ENCODE measurements at places on chromosomes 2 and 18. TPM values are rescaled to one million over a fixed set of nuclear protein-coding genes. Genes with fewer than 3 reads are reported as not detected.

- no peak for DNase-seq
Measured at GRCh38 chr18:24189007-24189528, 50.2 kb downstream of the CABYR start.

GRCh38 chr2:55948176-55948923 lies 24.8 kb upstream of the EFEMP1 start:
- DNase-seq: no peak

DNA sequence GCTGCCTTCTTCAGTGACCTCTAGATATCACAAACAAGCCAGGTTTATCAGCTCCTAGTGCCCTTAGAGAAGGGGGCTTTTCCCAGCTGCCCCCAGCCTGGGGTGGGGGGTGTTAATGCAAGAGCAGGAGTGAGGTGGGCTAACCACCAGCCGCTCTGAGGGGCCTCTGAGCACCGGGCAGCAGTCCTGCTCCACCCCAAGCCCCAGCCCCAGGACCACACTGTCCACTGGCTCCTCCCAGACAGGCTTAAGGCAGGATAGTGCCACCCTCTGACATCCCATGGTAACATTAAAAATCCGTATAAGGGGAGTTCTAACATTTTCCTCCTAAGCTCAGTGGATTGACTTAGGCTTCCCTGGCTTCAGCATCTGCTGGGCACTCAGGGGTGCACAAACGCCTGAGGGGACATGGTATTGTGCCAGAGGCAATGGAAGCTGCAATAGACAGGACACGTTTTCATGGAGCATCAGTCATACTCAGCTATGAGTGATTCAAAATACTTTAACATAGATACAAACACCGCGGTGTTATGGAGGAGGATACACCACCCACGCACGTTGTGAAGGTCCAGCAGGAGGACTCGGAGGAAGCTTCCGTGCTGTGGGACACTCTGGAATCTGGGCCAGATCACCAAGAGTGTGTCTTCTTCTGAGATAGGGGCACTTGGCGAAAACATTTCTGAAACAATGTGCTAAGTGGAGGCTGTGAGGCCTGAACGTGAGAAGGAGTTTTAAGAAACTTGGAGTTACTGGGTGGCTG lies 112.7 kb upstream of the EPC2 start:
- no peak for DNase-seq

DNA sequence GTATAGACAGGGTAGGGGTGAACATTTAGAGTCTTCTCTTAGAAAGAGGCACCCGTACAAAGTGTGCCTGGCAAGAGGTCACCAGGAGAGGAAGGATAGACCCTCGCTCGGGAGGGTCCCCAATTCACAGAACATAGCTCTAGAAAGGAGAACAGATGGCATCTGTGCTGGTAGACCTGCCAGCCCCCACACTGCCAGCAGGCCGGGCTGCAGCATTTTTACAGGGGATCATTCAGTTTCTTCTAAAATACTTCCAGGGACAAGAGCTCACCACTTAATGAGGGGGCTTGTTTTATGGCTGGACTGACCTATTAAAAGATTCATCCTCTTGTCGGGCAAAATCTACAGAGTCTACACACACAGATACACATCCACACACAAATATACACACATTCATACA lies 149.9 kb downstream of the SEPTIN10 start:
- DNase-seq: peak; percentile 13

DNA sequence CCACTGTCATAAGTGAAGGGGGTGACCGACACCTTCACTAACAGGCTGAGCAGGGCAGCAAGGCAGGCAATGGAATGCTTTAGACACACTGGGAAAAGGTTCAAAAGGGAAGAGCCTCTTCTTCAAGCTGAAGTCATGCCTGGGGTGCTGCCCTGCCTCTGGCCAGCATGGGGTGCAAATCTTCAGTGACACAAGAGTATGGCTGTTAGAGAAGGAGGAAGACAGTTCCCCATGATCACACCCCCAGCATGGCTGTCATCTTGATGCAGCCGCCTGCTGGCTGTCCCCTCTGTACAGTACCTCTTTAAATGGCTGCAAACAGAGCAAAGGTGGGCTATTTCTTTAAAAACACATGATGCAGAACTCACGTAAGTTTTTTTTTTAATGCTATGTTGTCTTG lies 71.9 kb downstream of the INPP4A start:
- DNase-seq: no peak

DNA sequence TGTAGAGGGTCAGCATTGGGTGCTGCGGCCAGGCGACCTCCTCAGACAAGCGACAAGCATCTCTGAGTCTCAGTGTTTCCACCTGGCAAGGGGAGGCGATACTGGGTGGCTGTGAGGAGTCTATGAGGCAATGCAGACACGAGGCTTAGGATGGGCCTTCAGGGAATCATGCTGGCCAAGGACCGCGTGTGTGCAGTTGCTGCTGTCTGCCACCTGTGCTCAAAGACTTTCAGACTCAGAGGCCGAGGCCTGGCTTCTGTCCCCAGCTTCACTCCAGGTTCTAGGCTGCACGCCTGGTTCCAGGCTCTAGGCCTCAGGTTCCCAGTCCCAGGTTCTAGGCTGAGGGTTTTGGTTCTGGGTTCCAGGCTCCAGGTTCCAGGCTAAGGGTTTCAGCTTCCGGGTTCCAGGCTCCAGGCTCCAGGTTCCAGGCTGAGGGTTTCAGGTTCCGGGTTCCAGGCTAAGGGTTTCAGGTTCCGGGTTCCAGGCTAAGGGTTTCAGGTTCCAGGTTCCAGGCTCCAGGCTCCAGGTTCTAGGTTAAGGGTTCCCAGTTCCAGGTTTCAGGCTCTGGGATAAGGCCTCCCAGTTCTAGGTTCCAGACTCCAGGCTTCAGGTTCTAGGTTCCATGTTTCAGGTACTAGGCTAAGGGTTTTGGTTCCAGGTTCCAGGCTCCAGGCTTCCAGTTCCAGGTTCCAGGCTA lies 14.8 kb downstream of the LRRFIP1 start:
- DNase-seq: no peak

- no peak for DNase-seq
Measured at GRCh38 chr2:225056330-225057073, 14.2 kb upstream of the DOCK10 start.

DNA sequence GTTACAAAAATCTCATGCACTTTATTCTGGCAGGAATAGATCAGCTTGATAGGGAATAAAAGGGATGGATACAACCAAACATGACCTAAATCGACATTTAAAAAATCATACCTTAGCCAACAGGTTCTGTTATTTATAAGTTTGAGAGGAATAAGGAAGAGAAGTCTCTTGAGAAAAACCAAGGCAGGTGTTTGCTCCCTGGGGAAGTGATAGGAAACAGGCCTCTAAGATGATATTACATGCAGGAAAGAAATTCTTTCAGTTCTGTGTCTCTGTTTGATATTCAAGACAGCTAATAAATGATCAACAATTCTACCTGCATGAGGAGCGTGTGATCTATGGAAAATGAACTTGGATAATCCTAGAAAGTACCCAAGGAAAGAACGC lies 184.8 kb upstream of the ZEB2 start:
- no peak for DNase-seq

GRCh38 chr2:67579216-67579615 lies 182.1 kb downstream of the ETAA1 start:
- DNase-seq: no peak

DNA sequence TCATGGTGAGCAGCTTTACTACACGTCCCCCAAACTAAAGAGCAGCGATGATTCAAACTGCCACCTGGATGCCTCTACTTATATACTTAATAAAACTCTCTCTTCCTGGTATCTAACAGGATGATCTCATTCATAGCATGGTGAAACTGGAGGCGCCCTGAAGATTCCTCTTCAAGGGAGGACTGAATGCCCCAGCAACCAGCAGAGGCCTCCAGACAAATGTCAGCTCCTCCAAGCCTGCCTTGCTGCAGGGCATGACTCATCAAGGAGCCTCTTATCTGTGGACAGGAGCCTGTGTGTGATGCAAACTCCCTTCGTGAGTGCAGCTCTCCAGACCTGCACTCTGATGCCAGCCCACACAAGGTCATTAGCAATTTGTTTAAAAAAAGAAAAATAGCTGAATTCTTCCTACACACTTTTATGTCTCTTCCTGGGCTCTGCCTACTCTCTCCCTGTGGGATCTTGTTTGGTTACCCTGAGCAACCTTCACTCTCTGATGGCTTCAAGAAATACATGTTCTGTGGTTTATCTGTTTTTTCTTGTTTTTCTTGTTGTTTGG lies 30.2 kb downstream of the LONRF2 start:
- DNase-seq: no peak

- no peak for DNase-seq
Measured at GRCh38 chr18:48475635-48476549, 62.9 kb upstream of the CTIF start.

GRCh38 chr2:219158586-219158985 lies 2.0 kb downstream of the NHEJ1 start:
- no peak for DNase-seq

Gene CRYGD
- not detected for total RNA-seq

Gene PROM2
- total RNA-seq: 1.7 TPM

Gene CD207
- total RNA-seq: not detected

Gene UGT1A6
- not detected for total RNA-seq

Gene CXCR1
- total RNA-seq: not detected

Gene CCDC85A
- 0.51 TPM for total RNA-seq

Gene CLEC4F
- total RNA-seq: not detected

Gene PRKAG3
- total RNA-seq: not detected

Gene DNAH7
- total RNA-seq: 0.20 TPM

Measured in chondrocyte (in vitro differentiated cells).